ENCODE measurements at places on chromosomes 6 and 20. TPM values are rescaled to one million over a fixed set of nuclear protein-coding genes. Genes with fewer than 3 reads are reported as not detected.

Gene ELOVL5
- 38.9 TPM for total RNA-seq

Gene LCA5
- 12.1 TPM for total RNA-seq

DNA sequence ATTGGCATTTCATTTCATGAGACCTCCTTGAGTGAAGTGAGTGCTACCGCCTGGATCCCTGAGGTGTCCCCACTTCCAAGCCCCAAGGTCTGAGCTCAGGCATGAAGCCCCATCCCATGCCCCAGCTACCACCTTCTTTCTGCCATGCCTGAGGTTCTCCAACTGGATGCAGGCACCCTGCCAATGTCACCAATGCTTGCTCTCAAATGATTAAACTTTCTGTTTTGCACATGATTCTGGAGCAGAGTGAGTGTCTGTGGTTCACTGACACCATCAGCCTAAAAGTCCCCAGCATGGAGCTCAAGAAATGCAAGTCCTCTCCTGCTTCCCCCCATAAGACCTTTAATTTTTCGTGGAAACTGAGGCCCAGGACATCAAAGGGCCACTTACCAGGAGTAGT lies 43.7 kb upstream of the BPIFA2 start:
- no peak for DNase-seq

GRCh38 chr6:16712255-16712930 lies 48.9 kb downstream of the ATXN1 start:
- peak; percentile 40 for DNase-seq

GRCh38 chr6:39388606-39389483 lies 66.3 kb upstream of the KCNK16 start:
- peak; percentile 1 for DNase-seq

- no peak for DNase-seq
Measured at GRCh38 chr6:138494312-138494711, 5.0 kb downstream of the NHSL1 start.

DNA sequence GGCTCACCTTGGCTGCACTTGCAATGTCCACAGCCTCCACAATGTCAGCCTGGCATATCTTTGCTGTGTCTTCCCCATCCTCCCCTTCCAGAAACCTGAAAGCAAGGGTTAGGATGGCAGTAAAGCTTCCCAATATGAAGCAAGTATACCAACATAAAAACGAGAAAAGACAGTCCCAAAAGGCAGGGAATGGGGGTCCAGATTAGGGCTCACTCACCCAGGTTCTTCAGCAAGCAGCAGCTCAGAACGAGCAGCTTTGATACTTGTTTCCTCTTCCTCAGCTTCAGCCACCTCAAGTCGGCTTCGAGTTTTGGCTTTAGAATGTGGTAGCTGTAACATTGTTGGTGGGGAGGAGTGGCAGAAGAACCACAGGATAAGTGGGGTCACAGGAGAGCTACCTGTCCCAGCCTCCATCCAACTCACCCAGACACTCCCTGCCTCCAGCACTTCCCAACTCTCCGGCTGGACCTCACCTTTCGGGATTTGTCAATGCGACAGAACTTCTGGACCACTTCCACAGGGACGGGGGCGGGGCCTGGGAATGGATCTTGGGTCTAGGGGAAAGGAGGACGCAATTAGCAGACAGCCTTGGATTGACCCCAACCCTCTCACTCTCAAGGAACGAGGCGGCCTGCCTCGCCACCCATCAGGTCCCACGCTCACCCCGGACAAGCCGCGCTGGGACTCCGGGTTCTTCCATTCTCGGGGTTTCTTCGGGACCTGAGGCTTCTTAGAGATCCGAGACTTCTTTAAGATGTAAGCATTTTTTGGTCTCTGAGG lies 708 bp downstream of the WDR46 start:
- no peak for DNase-seq

DNA sequence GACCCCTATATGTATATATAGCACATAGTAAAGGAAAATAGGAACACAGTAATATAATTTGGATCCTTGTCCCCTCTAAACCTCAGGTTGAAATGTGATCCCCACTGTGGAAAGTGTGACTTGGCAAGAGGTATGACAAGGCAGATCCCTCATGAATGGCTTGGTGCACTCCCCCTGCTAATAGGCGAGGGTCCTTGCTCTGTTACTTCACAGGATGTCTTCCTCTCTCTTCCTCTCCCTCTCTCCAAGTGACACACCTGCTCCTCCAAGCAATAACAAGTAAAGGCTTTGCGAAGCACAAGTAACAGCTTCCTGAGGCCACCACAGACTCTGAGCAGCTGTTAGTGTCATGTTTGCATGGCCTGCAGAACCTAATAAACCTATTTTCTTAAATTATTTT lies 16.4 kb downstream of the ROMO1 start:
- no peak for DNase-seq

DNA sequence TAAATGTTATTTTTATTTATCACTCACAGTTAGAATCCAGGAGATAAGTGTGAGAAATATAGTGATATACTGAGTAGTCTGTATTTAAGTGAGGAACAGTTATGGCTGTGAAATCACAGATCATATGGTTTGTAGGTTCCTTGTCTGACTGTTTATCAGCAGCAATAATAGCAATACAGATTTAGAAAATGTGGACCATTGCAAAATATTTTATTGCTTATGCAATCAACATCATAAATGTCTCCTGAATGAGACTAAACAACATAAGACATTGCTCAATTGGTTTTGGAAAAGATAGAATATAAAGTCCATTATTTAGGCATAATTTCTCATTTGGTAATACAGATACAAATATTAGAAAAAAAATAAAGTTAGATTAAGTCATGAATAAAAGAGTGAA lies 43.7 kb downstream of the CCDC170 start:
- no peak for DNase-seq

Data from fibroblast of the aortic adventitia (primary cell).